ENCODE measurements at places on chromosomes 12 and 14.

DNA sequence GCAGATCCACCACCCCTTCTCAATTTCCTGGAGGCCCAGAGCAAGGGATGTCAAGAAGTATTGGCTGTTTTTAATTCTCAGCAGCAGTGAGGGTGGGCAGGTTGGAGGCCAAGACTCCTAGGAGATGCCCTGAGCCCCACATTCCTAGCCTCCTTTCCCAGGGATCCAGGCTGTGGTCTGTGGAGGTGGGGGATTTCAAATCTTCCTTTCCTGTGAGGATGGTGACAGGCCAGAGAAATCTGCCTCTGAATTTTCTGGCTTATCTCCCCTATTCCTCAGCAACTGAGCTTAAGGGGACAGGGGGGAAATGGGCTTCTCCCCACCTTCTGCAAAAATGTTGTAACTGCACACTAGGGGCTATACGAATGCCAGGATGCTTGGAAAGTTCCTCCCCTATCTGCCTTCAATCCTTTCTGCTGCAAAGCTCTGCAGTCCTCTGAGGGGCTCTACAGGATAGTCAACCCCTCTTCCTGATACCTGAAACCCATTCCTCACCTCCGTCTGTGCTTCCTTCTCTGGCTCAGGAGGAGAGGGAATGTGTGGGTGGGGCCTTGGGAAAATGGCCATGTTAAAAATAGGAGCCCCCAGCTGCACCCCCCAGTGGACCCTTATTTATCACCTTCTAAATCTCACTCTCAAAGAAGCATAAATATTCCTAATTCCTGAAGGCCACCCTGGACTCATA is 6.6 kb downstream of the GPR84 start:
- DNase-seq = no peak

DNA sequence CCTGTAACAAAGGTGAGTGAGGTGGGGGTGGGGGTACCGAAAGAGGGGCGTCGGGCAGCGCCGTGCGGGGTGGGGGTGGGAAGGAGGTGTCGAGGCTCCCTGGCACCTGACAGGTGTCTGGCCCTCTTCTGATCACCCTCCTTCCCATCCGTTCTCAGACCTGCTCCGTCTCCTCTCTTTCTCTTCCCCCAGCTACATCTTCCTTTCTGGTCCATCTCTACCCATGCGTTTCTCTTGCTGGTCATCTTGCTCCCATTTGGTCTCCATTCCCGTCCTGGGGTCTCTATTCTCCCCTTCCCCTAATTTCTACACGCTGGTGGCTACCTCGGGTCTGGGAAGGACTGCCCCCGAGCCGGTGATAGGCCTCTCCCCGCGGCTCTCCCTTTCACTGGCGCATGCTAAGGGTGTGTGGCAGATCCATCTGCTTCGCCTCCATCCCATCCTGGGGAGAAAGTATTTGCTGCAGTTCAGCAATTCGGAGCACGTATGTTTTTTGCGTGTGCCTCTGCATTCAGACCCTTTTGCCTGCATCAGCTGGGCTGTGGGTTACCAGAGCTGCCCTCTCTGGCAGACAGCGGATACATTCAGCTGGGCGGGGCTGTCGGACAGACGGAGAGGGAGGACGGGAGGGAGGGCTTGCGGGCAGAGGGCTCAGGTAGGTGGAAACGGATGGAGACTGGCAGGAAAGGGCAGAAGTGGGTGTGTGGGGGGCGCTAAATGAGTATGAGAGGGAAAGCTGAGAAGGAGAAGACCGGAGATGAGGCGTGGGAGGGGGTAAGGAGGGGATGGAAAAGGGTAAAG is 730 bp downstream of the CLSTN3 start:
- no peak for DNase-seq

GRCh38 chr14:101985957-101986356 is 21.6 kb downstream of the DYNC1H1 start:
- no peak for DNase-seq

DNA sequence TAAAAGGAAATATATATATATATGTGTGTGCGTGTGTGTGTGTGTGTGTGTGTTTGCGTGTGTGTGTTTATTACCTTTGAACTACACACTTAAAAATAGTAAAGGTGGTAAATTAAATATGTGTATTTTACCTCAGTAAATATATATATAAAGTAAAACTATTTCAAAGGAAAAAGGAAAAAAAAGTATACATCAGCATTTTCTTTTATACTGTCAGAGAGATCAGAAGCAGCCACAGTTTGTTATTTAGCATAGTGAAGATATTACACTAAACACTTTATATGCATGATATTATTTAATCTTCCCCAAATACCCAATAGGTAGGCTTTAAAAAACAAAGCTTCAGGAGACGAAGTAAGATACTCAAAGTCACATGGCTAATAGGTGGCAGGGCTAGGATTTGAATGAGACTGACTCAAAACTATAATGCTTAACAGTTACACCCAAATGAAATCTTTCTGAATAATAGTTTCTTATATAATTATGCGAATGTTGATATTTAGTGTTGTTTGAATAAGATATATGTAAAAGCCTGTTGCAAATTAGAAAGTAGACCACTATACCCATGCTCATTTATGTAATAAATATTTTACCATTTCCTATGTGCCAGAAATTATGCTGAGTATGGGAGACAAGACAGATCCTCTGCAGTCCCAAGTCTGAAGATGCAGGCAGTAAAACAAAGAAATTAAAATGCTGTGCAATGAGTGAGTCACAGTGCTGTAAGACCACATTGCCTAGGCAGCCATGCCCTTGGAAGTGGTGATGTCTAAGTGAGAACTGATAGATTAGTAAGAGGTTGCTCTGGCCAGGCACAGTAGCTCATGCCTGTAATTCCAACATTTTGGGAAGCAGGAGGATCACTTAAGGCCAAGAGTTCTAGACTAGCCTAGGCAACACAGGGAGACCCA is 66.1 kb downstream of the PDZRN4 start:
- DNase-seq = no peak

DNA sequence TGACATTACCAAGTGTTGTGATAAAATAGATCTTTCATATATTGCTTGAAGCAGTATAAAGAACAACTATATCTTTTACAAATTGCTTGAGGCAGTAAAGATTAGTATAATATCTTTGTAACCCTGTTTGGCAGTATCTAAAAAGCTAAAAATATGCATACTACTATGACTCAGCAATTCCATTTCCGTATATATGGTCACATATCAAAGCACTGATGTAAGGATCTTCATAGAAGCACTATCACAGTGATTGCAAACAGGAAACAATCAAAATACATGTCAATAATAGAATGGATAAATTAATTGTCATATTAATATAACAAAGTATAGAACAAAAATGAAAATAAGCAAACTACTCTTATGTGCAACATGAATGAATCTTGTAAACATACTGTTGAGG is 158.4 kb upstream of the IGF1 start:
- no peak for DNase-seq

DNA sequence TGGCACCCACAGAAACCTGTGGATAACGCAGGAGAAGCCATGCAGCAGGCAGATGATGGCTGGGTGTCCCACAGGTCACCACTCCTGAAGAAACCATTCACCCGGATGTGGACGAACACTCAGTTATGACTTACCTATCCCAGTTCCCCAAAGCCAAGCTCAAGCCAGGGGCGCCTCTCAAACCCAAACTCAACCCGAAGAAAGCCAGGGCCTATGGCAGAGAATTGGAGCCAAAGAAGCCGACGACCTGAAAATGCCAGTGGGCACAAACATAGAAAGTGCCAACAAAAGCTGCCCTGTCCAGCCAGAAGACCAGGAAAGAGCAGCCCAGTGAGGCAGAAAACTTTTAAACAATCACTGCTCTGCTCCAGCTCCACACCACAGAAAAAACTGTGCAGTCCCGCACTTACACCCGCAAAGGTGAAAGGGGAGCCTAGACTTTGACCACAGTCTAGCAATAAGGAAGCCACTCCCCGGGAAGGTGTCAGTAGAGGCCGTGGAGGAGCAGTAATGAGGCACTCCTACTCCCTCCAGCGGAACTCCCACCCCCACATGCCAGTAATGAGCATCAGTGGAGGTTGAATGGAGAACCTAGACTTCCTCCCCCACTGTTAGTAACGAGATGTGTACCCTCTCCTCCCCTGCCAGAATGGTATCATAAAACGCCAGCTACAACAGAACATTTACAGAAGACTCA is 6.0 kb upstream of the ACVRL1 start:
- DNase-seq = no peak

DNA sequence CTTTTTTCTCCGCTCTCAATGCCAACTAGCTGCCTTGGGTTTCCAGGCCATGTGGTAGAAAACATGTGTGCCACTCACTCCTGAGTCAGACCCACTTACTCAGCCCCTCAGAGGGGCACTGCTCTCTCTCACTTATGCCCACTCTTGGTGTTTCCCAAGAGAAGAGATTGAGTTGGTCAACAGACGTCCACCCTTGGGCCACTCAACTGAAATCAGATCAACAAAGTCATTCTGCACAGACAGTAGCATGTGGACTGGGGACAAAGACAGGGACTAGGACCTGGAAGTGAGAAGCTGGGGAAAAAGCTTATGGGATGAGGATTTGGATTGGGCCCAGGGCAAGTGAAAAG is 161.2 kb downstream of the EFCAB11 start:
- DNase-seq = no peak

- no peak for DNase-seq
These were observed 68.6 kb upstream of the USP15 start for GRCh38 chr12:62191491-62192179.

- DNase-seq = no peak
These were observed 16.3 kb upstream of the ATP5F1B start for GRCh38 chr12:56661979-56662638.

GRCh38 chr12:78562368-78563205 is 302.0 kb upstream of the SYT1 start:
- peak; percentile 48 for DNase-seq

GRCh38 chr12:112370199-112370598 is 12.0 kb downstream of the HECTD4 start:
- no peak for DNase-seq

DNA sequence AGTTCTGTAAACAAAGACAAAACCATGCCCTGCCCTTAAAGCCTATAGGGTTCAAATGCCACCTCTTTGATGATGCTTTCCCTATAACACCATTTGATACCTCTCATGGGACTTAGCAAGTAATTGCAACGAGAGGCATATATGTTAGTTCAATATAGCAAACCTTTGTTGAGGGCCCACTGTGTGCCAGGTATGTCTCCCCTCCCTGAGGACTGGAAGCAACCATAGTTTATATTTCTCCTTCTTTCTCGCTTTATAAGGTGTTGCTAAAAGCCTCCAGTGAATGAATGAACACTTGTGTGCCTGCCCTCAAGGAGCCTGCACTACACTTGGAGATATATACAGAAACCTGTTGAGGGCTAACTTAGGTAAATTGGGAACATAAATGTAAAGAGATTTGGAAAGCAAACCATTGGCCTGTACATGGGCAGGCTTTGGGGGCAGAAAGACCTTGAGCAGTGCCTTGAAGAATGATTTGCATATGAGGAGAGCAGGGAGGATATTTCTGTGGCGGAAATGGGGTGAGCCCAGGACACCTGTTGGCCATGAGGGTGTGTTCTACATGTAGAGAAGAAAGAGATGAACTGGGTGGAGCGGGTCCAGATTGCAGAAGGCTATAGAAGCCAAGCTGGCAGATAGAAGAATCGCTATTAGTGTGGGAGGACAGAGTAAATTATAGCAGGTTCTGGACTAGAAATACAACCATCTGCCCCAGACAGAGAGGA is 1.8 kb upstream of the CKAP4 start:
- DNase-seq = no peak

GRCh38 chr12:131933387-131933786 is 4.3 kb downstream of the PUS1 start:
- no peak for DNase-seq

GRCh38 chr12:113796852-113797534 is 169.1 kb downstream of the RBM19 start:
- no peak for DNase-seq

DNA sequence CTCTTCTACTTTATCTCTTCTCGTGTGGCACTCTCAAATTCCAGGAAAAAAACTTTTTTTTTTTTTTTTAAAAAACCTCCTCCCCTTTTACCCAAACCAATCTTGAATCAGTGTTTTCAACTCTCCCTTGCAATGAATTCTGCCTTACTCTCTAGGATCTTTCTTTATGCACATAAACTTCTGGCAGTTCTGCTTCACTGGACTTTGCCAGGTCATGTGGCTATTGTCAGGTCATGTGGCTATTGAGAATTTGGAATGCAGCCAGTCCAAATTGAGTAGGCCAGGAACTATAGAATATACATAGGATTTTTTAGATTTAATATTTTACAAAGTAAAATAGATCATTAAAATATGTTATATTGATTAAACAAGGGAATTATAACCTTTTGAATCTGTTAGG is 218.2 kb downstream of the TMTC3 start:
- DNase-seq = no peak

GRCh38 chr14:37668646-37669045 is 73.2 kb downstream of the TTC6 start:
- no peak for DNase-seq

- no peak for DNase-seq
These were observed 272.4 kb downstream of the DPF3 start for GRCh38 chr14:72621387-72622065.

DNA sequence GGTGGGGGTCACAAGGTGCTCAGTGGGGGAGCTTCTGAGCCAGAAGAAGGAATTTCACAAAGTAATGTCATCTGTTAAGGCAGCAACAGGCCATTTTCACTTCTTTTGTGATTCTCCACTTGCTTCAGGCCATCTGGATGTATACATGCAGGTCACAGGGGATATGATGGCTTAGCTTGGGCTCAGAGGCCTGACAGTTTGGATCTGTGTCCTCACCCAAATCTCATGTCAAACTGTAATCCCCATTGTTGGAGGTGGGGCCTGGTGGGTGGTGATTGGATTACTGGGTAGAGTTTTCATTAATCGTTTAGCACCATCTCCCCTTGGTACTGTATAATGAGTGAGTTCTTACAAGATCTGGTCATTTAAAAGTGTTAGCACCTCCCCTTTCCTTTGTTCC is 36.4 kb downstream of the TESPA1 start:
- no peak for DNase-seq

DNA sequence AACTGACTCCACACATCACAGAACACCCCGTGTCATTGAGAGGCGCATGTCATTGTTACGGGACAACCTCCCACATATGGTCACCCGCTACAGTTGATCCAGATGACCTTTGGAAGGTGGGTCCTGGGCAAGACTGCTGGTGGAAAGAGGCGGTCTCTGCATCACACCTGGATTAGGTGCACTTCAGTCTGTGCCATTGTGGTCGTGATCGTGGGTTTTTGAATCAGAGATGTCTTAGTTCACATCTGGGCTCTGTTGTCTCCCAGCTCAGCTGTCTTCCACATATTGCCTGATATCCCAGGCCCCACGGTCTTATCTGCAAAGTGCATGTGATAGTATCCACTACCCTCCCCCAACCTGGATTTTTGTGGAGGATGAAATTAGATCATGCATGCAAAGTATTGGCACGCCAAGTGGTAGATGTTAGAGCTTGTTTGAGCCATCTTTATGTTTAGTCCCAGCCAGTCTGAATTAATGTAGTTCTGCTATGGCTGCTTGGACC is 208.7 kb upstream of the FOXN3 start:
- no peak for DNase-seq

- DNase-seq = no peak
These were observed 327.2 kb upstream of the E2F7 start for GRCh38 chr12:77392467-77393088.
